ENCODE measurements at places on chromosomes 1 and 21.
A peak's percentile ranks its signal among the peaks of the same experiment; 100 is the strongest.

DNA sequence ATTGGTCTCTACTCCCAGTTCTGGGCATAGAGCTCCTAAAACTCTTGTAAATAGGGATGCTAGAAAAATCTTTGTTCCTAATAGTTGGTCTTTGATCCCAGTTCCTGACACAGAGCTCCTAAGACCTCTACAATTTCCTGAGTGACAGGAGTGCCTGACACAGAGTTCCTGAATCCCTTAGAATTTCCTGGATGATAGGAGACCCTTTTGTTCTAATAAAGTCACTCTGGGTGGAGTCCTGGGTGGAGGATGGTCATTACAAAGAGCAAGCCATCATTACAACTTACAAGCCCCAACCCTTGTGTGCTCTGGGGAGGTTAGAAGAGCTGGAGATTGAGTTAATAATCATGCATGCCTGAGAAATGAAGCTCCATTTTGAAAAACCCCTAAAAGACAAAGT lies 58.4 kb downstream of the ZZZ3 start:
- no peak for DNase-seq

GRCh38 chr1:6658359-6659060 lies 33.8 kb downstream of the THAP3 start:
- no peak for DNase-seq

DNA sequence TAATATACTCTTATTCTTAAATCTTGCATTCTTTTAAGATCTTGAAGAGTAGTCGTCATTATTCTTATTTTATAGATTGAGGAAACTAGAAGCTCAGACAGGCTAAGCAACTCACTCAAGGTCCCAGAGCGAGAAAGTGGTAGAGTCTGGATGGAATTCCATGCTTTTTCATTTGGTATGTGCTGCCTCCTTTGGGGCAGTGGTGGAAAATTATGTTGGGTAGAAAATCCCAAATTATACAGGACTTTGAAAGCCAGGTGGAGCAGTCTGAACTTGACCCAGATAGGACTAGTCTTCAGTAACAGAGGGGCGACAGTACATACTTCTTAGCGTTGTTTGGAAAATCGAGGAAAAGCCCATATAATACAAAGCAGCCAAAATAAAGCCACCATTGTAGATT lies 205.6 kb downstream of the ATG4C start:
- DNase-seq, result no peak

- DNase-seq, result no peak
Measured at GRCh38 chr1:190303501-190303900, 174.2 kb downstream of the BRINP3 start.

- DNase-seq, result no peak
Measured at GRCh38 chr1:109873278-109874175, 37.1 kb upstream of the CSF1 start.

DNA sequence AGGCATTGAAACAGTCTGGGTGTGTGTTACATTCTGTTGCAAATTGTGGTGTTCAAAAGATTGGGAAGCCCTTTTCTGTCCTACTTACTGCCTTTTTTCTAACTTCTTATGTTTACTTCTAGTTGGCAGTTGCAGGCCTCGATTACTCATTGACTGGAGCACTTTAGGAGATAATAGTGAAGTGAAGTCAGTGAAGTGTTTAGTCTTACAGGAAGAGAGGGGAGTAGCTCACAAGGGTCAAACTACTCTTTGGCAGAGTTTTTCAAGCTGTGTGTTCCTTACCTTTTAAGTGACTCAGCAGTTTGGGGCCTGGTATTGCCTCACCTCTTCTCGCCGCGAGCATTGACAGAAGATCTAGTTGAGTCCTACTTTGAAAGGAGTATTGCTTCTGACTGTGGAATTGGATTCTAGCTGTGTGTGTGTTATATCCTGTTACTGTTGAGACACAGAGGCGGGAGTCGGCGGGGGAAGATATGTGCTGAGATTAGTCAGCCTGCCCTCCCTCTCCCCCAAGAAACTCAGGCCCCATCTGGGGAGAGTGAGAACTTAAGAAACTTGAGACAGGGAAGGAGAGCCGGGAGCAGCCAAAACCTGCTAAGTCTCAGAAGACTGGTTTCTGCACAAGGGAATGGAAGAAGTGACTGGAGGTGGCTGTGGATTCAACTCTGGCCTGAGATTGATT lies 19.3 kb downstream of the AHCYL1 start:
- DNase-seq, result no peak

DNA sequence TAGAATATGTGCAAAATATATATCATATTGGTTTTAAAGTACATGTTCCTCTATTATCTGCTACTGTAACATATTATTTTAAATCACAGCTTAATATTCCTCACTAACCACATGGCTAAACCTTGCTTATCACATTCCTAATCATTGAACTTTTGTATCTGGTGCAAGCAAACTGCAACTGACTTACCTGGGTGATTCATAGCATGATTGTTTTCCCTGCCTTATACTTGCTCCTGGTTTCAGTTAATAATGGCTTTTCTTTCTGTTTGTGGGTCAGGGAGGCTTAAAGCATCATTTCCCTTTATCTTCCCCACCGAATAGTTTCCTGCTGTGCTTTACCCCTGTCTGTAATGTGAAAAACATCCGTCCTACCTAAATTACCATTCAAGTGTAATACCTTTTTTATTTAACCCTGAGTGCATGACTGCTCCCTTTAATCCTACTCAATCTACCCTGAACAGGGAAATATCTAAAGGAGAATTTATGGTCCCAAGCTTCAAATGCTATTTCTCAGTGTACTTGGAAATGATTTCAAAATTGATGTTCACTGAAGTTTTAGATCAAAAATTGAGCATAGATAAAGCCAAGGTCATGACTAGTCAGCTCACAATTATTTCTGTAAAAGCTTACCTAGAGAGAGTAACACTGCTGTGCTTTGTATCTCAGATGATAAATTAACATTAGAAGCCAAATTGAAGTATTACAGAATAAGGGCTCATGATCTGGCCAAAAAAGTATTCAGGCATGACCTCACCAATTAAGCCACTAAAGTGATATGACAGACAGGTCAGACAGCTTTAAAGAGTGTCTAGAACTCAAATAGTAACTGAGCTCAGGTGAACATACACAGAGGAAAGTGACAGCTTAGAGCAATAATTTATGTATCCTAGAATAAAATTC lies 507.1 kb downstream of the BRINP3 start:
- no peak for DNase-seq

DNA sequence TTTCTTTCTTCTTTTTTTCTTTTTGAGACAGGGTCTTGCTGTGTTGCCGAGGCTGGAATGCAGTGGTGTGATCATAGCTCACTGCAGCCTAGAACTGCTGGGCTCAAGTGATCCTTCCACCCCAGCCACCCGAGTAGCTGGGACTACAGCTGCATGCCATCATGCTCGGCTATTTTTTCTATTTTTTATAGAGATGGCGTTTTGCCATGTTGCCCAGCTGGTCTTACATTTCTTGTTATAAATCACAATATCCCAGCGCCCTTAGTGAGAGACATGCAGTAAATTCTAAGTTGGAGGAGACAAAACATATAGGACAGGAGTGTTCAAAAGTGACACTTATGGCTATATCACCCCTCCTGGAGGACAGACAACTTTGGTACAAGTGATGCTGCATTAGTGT lies 31.3 kb upstream of the ACTN2 start:
- no peak for DNase-seq

DNA sequence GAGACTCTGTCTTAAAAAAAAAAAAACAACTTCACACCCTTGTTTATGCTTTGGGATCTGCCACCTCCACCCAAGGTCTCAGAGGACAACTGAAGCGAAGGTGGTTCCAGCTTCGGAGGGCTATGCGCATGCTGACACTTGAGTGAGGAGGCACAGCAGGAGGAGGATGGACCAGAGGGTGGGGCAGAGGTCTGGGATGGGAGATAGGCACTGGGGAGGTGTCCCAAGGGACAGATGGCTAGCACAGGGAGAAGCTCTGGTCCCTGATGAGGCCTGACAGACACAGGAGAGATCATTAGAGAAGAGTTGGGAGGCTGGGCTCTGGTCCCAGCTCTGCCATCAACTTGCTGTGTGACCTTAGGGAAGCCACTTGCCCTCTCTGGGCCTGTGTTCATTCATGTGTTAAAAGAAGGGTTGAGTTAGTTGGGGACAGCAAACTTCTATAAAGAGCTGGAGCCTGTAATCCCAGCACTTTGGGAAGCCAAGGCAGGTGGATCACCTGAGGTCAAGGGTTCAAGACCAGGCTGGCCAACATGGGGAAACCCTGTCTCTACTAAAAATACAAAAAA lies 16.8 kb downstream of the E2F2 start:
- DNase-seq, result no peak

GRCh38 chr1:156421939-156422601 lies 53.1 kb downstream of the RHBG start:
- no peak for DNase-seq

- no peak for DNase-seq
Measured at GRCh38 chr1:53468374-53468773, 9.2 kb downstream of the DMRTB1 start.

- DNase-seq, result no peak
Measured at GRCh38 chr1:41427122-41427913, 57.2 kb downstream of the EDN2 start.

DNA sequence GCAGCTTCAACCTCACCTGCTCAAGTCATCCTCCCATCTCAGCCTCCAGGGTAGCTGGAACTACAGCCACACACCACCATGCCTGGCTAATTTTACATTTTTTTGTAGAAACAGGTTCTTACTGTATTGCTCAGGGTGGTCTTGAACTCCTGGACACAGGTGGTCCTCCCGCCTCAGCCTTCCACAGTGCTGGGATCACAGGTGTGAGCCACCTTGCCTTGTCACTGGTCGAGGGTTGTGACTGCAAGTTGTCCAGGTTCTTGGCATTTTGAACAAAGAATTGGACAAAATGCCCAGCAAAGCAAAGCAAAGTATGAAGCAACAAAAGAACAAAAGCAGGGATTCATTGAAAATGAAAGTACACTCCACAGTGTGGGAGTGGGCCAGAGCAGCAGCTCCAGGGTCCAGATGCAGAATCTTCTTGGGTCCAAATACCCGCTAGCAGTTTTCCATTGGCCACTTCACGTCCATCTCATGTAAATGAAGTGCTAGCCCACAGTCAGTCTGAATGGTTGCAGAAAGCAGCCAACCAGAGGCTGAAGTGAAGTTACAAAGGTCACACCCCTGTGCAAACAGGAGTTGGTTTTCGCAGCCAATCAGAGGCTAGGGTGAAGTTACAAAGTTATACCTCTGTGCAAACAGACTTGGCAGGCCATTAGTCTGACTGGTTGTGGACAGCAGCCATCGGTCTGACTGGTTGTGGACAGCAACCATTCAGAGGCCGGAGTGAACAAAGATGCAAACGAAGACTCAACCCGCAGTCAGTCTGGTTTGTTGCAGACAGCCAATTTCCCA lies 109.5 kb upstream of the KIF26B start:
- no peak for DNase-seq

DNA sequence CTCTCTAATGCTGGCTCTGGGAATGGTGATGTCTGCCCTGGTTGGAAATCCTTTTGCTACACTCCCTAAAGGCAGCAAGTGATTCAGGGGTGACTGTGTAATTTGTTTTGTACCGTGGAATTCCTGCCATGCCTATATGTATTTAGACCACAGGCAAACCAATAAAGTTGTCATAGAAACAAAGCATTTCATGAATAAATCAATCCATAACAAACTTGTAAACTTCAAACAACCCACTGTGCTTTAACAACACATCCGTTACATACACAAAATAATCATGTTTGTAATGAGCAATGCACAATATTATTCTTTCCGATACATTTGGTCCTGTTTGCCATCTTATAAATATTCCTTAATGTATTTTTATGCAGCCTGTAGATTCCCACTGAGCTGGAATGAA lies 330.3 kb upstream of the SNX7 start:
- DNase-seq, result no peak

DNA sequence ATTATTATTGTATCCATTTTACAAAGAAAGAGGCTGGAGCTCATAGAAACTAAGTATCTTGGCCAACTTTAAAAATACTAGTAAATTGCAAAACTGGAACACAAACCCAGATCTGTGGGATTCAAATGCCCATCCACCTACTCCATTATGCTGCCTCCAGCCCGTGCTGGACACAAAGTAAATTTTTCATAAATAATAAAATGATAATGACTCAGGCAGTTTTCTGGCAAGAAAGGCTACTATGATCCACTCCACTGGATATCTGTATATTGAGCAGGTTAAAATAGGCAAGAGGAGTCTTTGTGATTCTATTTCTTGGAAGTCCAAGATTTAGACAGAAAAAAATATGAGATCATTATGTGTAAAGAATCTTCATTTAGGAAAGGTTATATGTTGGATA lies 138.3 kb upstream of the DUSP10 start:
- no peak for DNase-seq

DNA sequence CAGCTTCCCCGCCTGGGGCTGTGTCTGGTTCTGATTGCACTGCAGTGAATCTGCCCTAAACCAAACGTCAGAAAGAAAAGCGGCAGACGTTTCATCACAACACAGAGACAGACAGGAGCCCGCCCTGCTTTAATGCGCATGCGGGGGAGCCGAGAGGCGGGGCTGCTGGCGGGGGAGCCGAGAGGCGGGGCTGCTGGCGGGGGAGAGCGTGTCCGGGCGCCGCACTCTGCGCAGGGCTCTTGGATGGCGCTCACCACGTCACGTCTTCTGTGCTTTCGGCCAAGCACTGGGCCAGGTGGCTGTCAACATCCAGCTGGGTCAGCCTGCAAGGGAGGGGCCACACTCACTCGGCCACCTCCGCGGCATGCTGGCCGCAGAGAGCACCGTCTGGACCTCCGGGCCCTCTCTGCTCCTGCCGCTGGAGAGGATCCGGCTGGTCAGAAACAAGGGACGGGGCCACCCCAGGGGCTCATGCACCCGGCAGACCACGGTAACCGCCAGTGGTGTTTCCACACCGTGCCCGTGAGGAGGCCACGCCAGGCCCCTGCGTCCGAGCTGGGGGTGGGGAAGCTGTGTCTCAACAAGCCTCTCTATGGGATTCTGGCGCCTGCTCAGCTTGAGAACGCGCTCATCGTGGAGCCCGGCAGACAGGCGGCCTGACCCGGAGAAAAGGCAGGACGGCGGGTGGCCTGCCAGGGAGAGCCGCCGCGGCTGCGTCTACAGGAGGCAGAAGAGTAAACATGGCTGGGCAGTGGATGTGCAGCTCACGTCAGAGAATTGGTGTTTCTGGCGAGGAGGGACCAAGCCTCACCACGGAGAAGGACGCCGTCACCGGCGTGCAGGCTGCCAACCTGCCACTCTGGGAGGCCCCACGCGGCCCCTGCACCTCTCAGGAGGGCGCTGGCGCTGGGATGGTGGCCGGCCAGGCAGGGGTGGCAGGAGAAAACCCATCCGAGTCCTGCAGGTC lies 4.8 kb downstream of the FAAP20 start:
- DNase-seq, result peak; percentile 75

Data from NCI-H1930 (cell line).